Stimulated activated CD8-positive, alpha-beta memory T cell treated with anti-CD3 and anti-CD28 coated beads, Interleukin-4, amount 100 ng/mL, for 24 hours (primary cell): ENCODE measurements at places on chromosomes 6 and 20.

- DNase-seq = no peak
Measured at GRCh38 chr6:36964349-36964748, 9.8 kb downstream of the PI16 start.

- no peak for DNase-seq
Measured at GRCh38 chr6:52612336-52613054, 35.6 kb upstream of the TRAM2 start.

DNA sequence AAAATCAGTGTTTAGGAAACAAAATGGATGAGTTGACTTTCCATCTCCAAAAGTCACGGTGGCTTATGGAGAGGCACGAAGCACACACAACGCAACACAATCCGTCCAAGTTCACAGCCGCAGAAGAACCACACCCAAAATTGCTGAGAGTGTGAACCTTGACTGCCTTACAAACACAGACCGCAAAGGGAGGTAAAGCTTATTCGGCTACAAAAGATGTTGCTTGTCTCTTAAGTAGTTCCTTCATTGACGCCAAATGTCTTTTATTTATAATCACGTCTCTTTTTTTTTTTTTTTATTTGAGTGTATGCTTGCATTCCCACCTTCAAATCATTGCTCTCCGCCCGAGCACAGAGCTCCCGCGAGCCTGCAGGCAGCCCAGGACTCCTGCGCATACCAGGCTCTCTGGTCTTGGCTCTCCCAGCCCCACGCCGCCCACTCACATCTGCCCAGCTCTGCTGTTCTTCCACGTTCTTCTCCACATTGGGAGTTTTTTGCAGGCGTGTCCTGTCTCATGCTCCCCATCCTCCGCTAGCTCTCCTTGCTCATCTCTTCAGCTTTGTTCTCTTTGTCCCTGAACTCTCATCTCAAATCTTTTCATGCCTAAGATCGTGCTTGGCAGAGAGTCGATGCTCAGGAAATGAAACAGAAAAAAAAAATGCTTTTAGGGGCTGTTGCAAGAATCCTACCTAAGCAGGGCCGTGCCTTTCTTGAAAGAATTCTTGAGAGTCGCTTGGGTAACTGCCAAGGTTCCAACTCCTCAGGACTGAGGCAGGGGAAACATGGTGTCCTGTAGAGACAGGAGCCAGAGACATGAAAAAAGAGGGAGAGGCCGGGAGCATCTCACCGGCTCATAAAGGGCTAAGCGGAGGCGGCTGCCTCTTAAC, 25.8 kb downstream of the LY86 start:
- DNase-seq = no peak

DNA sequence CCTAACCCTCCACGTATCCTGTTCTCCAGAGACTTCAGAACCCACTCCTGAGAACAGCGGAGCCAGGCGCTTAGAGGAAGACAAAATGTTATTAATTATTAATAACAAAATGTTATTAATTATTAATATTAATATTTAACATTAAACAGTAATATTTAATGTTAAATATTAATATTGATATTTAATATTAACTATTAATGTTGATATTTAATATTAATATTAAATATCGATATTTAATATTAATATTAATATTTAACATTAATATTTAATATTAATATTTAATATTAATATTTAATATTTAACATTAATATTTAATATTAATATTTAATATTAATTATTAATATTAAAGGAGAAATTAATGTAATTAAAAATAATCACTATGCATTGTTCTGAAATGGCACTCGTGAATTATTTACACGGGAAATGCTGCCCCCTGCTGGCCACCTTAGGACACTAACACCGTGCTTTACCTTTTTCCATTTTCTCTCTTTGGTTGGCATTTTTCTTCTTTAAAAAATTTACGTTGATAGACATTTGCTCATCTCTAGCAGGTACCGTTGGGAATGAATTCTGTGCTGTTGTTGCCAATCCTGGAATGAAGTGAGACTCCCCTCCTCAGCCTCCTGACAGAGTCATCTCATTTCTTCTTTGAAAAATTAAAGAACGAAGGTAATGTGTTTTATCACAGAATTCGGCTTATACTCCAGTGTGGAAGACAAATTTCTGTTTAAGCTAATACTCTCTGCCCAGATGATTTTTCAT, 7.5 kb upstream of the GGTLC1 start:
- peak; percentile 42 for DNase-seq

DNA sequence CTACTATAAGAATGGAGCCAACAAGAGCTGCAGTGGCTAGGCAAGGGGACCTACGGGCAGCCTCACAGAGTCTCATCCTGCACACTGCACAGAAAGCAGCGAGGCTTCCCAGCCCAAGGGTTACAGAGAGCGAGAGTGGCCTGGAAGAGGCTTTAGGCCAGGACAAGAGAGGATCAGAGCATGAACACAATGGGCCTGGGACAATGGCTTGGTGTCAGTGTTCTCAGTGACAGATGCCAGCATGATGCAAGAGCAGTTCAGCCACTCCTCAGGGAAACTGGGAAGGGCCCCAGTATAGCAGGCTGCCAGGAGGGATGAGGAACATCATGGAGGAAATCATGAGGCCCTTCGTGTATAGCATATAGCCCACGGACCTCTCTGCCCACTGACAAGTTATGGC, 108.0 kb downstream of the NUS1 start:
- no peak for DNase-seq

DNA sequence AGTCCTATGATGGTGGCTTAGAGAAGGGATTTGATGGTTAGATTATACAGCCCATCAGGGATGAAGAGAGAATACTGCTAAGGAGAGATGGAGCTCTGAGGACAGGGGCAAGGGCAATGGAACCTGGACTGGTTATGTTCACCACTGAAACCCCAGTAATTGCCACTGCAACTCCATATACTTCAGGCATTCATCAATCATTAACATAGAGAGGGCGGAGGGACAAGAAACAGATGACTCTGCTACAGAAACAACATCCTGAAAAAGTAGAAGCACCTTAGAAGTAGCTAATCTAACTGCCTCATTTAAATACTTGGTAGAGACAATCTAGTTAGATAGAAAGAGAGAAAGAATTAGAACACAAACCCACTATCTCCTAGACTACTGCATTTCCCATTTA, 89.8 kb downstream of the MDN1 start:
- no peak for DNase-seq

DNA sequence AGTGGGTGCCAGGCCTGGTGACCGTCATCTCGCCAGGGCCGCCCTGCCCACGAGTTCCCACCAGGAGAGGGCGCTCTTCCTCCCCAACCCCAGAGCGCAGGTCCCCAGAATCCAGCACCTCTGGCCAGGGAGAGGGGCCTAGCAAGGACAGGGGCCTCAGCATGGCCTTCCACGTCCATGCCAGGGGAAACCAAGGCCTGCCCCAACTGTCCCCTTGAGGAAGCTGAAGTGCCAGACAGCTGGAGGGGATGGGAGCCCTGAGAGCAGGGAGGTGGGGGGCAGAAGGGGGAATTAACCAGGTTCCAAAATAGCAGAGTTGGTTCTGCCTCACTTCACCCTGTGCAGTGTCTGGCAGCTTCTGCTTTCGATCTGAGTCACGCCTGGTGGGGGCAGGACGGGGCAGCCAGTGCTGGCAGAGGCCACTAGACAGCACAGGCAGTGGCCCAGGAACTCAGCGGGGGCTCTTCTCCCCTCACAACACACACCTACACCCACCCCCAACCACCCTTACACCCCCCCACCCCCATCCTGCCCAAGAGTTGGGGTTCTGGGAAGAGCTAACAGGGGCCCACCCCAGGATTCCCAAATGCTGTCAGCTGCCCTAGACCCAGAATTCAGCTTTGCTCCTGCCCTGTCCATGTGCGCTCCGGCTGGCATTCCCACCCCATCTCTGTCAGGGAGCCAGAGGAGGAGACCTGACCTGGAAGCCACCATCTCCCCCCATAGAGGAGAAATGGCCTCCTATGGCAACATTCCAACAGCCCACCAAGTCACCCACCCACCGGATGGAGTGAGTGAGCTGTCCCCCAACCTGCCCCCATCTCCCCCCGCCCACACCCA, 29.2 kb downstream of the TFEB start:
- peak; percentile 70 for DNase-seq

GRCh38 chr6:133683606-133684005, 205.3 kb upstream of the TCF21 start:
- no peak for DNase-seq

GRCh38 chr6:134719911-134720310, 230.0 kb downstream of the ALDH8A1 start:
- DNase-seq = no peak

DNA sequence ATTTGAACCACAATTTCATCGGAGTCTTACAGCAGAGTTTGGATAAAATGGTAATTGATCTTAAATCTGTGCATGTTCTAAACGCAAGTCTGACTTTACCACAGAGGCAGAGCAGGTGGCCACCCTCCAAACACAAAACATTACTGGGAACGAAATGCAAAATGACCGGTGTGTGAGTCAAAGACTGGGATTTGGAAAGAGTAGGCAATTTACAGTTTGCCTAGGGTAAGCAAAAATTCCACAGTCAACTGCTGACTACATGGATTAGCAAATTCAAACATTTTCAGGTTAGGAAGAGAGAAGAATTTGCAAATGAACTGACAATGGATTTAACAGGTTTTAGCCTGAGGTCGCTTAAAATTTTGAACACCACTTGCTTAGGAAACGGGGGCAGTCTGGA, 444.4 kb downstream of the HDGFL1 start:
- no peak for DNase-seq

GRCh38 chr20:33840160-33840559, 29.0 kb downstream of the CHMP4B start:
- no peak for DNase-seq

- DNase-seq = no peak
Measured at GRCh38 chr6:75997696-75998095, 74.8 kb downstream of the IMPG1 start.

DNA sequence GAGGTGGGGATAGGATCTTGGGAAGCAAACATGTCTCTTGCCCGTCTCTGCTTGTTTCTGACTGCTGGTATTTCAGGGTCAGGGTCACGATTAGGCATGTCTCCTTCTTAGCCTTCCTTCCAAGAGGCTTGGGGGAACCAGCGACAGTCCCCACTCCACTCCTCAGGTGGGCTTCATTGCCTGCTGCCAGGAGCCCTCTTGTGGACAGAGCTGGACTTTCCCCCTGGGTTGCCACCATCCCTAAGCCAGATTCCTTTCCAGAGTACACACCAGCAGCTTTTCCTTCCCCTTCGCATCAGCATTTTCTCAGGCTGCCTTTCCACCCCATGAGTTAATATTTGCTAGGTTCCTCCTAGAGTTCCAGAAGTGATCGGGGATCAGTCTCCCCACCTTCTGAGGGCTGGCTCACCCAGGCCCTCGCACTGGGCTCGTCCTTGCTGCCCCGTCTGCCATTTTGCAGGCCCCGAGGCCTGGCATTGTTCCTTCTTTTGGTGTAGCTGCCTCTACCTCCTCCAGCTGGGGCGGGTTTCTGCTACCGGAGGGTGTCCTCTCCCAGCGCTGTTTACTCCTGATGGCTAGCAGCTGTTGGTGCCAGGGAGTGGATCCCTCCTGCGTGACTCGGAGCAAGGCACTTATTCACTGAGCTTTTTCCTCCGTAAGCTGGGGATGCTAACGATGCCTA, 8.8 kb upstream of the C20orf144 start:
- no peak for DNase-seq

DNA sequence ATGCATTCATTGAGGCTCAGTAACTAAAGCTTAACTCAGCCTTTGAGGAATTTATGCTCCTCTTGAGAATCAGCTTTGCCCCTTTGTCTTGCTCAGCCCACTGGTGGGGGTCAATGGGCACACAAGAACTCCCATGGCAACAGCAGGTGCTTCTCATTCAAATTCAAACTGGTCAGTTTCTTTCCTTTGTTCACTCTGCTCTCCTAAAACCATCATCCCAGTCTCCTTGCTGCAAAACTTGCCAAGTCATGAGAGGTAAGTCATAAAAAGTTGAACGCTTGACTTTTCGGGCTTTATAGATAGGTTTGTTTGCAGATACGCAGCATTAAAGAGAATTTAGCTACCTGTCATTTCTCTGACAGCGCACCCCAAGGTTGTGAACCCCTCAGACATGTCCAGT, 146.8 kb downstream of the TFAP2A start:
- no peak for DNase-seq
